ENCODE measurements at places on chromosomes 5 and 9. TPM values are rescaled to one million over a fixed set of nuclear protein-coding genes. Genes with fewer than 3 reads are reported as not detected.

- no peaks in the 10 kb centered on the region for H3K4me1 ChIP-seq
- H3K27ac ChIP-seq: no peak overlapping the region
- no peaks in the 10 kb centered on the region for H3K36me3 ChIP-seq
- peak; percentile 82 for DNase-seq
Measured at GRCh38 chr5:170100066-170100943, 5.4 kb upstream of the FOXI1 start.

- no peak overlapping the region for H3K4me3 ChIP-seq
- DNase-seq: no peak
- H3K27me3 ChIP-seq: no peaks in the 10 kb centered on the region
- H3K27ac ChIP-seq: no peak overlapping the region
- H3K4me1 ChIP-seq: peaks cover 12% of the 10 kb centered on the region
- H3K36me3 ChIP-seq: no peaks in the 10 kb centered on the region
Measured at GRCh38 chr5:107464876-107465275, 205.9 kb downstream of the EFNA5 start.

The PDE8B gene
- total RNA-seq: 42.6 TPM

GRCh38 chr9:31839273-31839672 lies 545.2 kb upstream of the ACO1 start:
- no peaks in the 10 kb centered on the region for H3K4me1 ChIP-seq
- no peaks in the 10 kb centered on the region for H3K36me3 ChIP-seq
- no peak overlapping the region for H3K27ac ChIP-seq
- no peaks in the 10 kb centered on the region for H3K27me3 ChIP-seq
- no peak overlapping the region for H3K4me3 ChIP-seq
- no peak for DNase-seq

DNA sequence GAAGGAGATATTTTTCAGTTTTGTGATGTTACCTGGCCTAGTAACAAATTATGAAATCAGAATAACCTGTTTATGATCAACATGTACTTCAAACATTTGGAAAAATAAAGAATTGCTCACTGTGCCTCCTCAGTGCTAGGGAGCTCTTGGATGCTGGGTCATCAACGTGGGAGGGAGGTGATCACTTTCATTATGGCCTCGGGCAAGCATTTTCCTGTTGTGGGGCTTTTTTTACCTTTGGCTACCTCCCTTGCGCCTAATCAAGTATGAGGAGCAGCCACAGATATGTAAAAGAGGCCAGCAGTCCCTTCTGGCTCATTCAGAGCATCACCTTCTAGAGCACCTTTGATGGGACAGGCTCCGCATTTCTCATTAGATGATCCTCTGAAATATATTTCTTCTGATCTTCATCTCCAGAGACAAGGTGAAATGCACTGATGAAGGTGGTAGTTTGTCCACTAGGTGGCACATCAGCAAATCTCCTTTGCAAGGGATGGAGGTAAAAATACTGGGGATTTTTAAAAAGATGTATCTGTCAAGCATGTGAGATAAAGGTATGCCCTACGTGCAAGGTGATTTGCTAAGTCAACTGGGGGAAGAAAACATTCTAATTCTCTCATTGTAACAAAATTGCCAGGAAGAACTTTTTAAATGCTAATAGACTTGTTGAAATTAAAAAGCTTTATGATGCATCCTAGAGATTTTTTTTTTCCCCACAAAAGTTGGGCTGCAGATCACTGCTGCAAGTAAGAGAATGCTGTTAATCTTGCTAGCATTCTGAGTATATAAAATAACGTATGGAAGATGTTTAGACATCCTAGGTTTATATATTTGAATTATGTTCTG lies 218.2 kb downstream of the MAST4 start:
- H3K36me3 ChIP-seq: no peaks in the 10 kb centered on the region
- no peaks in the 10 kb centered on the region for H3K4me1 ChIP-seq
- H3K4me3 ChIP-seq: no peak overlapping the region
- no peak overlapping the region for H3K27ac ChIP-seq

DNA sequence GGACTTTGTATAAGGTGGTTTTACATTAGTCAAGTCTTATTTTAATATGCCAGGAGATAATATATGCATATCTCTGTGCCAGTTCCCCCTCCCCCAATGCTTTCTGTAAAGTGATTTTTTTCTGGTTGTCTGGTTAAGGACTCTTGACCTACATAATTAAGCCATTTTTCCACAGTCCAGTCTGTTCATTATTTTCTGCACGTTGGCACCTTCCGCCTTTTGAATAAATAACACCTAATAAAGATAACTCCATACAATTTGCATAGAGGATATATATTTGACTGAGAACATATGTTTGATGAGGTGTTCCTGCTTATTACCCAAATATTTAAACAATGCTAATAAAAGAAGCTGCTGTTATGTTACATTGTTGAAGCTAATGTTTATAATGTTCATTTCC lies 320.9 kb downstream of the DMAC1 start:
- no peaks in the 10 kb centered on the region for H3K36me3 ChIP-seq
- H3K4me3 ChIP-seq: no peak overlapping the region
- H3K4me1 ChIP-seq: no peaks in the 10 kb centered on the region

The STKLD1 gene
- total RNA-seq: 1.4 TPM

- no peak overlapping the region for H3K4me3 ChIP-seq
- peaks cover 5% of the 10 kb centered on the region for H3K36me3 ChIP-seq
- no peaks in the 10 kb centered on the region for H3K4me1 ChIP-seq
- no peaks in the 10 kb centered on the region for H3K27me3 ChIP-seq
- no peak for DNase-seq
Measured at GRCh38 chr5:134714120-134714519, 24.2 kb upstream of the CAMLG start.

The RRAGA gene
- 87.2 TPM for total RNA-seq

GRCh38 chr9:3585606-3586005 lies 59.8 kb upstream of the RFX3 start:
- H3K36me3 ChIP-seq: no peaks in the 10 kb centered on the region
- DNase-seq: no peak
- H3K27me3 ChIP-seq: no peaks in the 10 kb centered on the region
- no peak overlapping the region for H3K27ac ChIP-seq

- H3K27me3 ChIP-seq: no peaks in the 10 kb centered on the region
- no peaks in the 10 kb centered on the region for H3K36me3 ChIP-seq
- H3K4me1 ChIP-seq: no peaks in the 10 kb centered on the region
- H3K27ac ChIP-seq: no peak overlapping the region
Measured at GRCh38 chr5:61429906-61430305, 97.8 kb downstream of the ZSWIM6 start.

The SYNPO gene
- total RNA-seq: 327 TPM

DNA sequence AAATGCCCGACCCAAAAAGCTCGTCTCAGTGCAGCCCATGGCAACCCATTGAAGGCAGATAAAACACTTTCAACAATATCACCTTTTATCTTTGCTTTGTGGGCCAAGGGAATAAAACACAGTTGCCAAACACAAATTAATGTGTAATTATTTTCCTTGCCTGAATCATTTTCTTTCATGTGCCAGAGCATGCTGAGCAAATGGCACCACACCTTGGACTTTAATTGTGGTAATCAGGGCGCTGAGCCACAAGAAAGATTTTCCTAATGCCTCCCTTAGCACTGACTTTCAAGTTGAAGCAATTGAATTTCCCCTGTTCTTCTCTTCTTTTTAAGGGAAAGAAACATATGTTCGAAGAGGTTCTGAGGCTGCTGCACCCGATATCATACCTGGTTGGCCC lies 297.1 kb upstream of the MSX2 start:
- DNase-seq: no peak
- no peak overlapping the region for H3K4me3 ChIP-seq
- no peaks in the 10 kb centered on the region for H3K4me1 ChIP-seq
- H3K36me3 ChIP-seq: no peaks in the 10 kb centered on the region
- H3K27me3 ChIP-seq: no peaks in the 10 kb centered on the region

DNA sequence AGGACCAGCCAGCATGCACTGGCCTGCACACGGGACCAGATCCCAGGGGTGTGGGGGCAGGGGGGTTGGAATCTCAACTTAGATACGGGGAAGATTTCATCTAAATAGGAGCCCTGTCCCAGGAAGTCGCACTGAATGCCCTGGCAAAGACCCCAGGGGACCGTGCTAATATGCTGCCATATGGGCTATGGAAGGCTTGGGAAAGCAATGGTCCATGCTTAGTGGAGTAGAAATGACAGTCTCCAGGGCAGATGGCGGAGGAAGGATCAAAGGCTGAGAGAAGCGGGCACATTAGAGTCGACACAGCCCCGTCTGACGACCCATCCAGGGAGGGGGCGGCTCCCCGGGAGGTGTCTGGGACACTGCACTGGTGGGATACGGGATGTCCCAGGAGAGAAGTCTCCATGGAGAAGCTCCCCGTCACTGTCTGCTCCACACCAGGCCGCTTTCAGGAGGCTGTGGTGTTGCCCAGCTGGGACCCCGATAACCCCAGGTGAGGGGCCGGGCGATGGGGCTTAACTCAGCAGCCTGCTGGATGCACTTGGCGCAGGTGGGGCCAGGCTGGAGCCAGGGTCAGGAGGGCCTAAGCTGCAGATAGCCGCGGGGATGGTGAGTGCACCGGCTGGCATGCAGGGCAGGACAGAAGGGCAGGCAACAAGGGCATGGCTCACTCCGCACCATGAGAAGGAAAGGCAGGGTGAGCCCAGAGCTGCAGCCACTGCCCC lies 377.7 kb upstream of the IRX1 start:
- H3K4me3 ChIP-seq: no peak overlapping the region
- no peak overlapping the region for H3K27ac ChIP-seq
- H3K27me3 ChIP-seq: no peaks in the 10 kb centered on the region
- no peak for DNase-seq
- H3K4me1 ChIP-seq: no peaks in the 10 kb centered on the region
